ENCODE measurements at places on chromosomes 5 and 9. TPM values are rescaled to one million over a fixed set of nuclear protein-coding genes. Genes with fewer than 3 reads are reported as not detected.

Gene PTPRD
- 0.37 TPM for total RNA-seq

DNA sequence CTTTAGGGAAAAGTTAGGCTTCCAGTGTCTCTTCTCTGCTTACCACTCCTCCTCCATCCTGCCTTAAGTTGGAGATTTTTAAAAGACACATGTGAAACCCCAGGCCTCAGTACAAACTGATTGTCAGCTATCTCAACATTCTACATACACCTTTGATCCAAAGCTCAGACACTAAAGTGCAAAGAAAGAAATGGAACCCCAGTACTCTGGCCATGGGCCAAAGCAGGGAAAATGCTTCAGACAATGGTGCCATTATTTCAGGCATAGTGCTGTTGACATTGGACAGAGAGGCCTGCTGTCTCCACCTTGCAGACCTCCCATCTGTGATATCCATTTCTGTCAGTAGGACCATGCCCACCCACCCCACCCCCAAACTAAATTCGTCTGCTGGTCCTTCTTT lies 49.1 kb downstream of the G3BP1 start:
- H3K4me3 ChIP-seq = no peak overlapping the region
- peaks cover 19% of the 10 kb centered on the region for H3K4me1 ChIP-seq
- peaks cover 73% of the 10 kb centered on the region for H3K36me3 ChIP-seq
- no peaks in the 10 kb centered on the region for H3K27me3 ChIP-seq
- peak overlapping the region; percentile 38 for H3K27ac ChIP-seq
- DNase-seq = peak; percentile 55

DNA sequence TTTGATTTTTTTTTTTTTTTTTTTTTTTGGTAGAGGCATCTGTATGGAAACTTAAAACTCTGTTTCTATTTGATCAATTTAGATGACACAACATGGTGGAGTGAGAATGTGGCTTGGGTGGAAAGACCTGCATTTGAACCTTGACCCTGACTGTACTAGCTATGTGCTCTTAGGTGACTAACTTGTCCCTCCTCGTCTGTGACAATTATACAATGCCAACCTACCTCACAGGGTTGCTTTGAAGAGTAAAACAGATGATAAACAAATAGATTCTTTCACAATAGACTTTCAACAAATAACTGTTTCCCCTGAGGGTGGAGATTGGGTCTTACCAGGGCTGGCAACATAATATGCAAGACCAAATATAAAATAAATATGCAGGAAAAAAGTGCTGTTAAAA lies 109.3 kb downstream of the CRB2 start:
- DNase-seq = no peak
- H3K4me1 ChIP-seq = peaks cover 8% of the 10 kb centered on the region
- H3K27ac ChIP-seq = no peak overlapping the region
- H3K4me3 ChIP-seq = no peak overlapping the region
- no peaks in the 10 kb centered on the region for H3K27me3 ChIP-seq

GRCh38 chr5:140637371-140638100 lies 1.7 kb upstream of the TMCO6 start:
- no peaks in the 10 kb centered on the region for H3K27me3 ChIP-seq
- DNase-seq = no peak
- peaks cover 48% of the 10 kb centered on the region for H3K4me1 ChIP-seq
- H3K27ac ChIP-seq = no peak overlapping the region

GRCh38 chr5:172921906-172922305 lies 37.3 kb upstream of the RPL26L1 start:
- DNase-seq = no peak
- H3K4me3 ChIP-seq = no peak overlapping the region
- H3K4me1 ChIP-seq = no peaks in the 10 kb centered on the region
- H3K27ac ChIP-seq = no peak overlapping the region
- H3K36me3 ChIP-seq = peaks cover 28% of the 10 kb centered on the region
- H3K27me3 ChIP-seq = no peaks in the 10 kb centered on the region

DNA sequence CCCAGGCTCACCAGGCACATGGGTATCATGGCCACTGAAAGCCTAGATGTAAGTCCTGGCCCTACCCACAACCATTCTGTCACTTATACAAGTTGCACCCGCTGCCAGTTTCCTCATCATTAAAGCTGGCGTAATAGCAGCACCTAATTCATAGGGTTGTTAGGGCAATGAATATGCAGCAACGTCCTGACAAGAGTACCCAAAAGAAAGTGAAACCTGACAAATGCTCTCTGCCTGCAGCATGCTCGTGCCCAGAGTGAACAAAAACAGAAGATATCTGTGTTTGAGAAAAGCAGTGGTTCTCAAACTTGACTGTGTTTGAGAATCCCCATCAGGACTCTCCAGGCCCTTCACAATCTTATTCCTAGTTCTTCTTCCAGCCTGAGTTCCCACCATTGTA lies 632.4 kb downstream of the SEMA5A start:
- H3K36me3 ChIP-seq = no peaks in the 10 kb centered on the region
- no peak overlapping the region for H3K27ac ChIP-seq
- H3K4me3 ChIP-seq = no peak overlapping the region
- H3K4me1 ChIP-seq = no peaks in the 10 kb centered on the region

Gene KIAA0825
- 1.9 TPM for total RNA-seq

DNA sequence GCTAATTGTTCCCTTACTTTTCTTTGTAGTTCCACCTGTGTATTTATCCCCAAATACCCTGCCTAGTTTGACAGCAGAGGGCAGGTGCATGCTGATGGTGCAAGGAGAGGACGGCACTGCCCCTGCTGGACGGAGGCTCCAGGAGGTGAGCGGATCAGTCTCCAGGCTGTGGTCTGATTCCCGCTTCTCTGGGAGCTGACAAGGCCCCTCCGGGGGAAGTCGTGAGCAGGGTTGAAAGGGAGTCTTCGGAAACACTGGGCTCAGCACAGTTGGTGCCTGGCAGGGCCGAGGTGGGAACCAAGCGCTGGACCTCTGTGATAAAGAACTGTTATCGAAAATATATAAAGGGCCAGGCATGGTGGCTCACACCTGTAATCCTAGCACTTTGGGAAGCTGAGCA lies 52.9 kb downstream of the RASGEF1C start:
- peaks cover 48% of the 10 kb centered on the region for H3K27me3 ChIP-seq
- H3K27ac ChIP-seq = no peak overlapping the region
- DNase-seq = no peak
- H3K4me1 ChIP-seq = no peaks in the 10 kb centered on the region

Gene PDZD2
- 0.76 TPM for total RNA-seq

DNA sequence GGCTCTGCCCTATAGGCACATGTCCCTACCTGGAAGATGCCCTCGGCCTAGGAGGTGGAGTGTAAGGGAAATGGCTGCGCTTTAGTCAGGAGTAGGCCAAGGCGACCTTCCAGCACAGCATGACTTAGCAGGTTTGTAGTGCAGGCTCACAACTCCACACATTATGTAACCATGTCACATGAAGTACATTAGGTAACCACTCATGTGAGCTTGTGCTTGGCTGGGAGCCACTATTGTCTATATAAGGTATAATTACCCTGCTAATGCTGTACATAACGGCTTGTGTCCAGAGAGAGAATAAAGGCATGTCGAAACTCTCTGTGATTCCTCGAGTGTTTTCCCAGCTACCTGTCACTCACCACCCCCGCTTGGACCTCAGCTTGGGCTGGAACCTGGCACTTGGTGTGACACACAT lies 74.9 kb downstream of the CAMK4 start:
- no peaks in the 10 kb centered on the region for H3K4me1 ChIP-seq
- DNase-seq = no peak
- no peak overlapping the region for H3K4me3 ChIP-seq
- H3K36me3 ChIP-seq = no peaks in the 10 kb centered on the region
